ENCODE measurements at places on chromosomes 12 and 14.

GRCh38 chr14:54606178-54606577 lies 39.2 kb downstream of the SAMD4A start:
- peak; percentile 39 for DNase-seq

- peak; percentile 63 for DNase-seq
Observed at GRCh38 chr14:89000007-89000942, 175.8 kb downstream of the TTC8 start.

GRCh38 chr14:42319996-42320395 lies 713.3 kb downstream of the LRFN5 start:
- DNase-seq: no peak

- DNase-seq: no peak
Observed at GRCh38 chr12:80593766-80594165, 113.7 kb upstream of the MYF6 start.

- DNase-seq: no peak
Observed at GRCh38 chr12:45231515-45232145, 15.7 kb downstream of the ANO6 start.

DNA sequence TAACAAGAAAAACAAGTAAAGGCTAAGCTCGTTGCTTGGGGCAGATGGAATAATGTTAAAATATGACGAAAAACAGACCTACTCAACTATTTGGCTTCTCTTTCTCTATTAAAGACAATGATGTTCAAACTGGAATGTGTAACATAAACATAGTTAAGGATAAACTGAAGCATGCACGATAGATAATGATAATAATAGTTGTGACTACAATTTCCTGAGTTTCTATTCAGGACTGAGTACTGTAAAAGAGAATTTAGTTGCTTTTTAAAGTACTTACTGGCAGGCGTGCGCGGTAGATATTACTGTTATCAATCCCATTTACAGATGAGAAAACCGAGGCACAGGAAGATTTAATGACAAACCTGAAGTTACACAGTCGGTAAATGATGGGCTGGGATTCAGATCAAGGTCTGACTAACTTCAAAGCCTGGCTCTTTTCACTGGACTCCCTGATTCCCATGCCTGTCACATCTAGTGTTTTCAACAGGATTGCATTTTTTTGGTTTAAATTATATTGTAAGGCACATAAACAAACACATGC lies 103.0 kb downstream of the CRADD start:
- DNase-seq: no peak

DNA sequence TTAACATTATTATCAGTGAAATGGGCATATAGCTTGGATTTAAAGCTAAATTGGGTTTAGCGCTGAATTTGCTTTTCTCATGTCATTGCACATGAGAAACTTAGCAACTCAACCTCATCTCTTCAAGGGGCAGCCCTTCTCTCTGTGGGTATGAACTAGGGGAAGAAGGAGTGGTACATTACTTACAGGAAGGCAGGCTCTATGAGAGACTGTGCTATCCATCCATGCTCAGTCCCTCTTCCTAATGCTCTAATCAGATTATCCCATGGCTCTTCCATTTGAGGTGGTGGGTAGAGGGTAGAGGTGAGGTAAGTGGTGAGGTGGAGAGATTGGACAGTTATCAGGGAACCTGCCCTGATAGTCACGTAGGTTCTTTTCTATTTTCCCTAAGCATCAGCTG lies 343.7 kb upstream of the NOVA1 start:
- DNase-seq: no peak
